ENCODE measurements at places on chromosomes 13 and 19.

GRCh38 chr19:38563475-38563874, 54.3 kb downstream of the MAP4K1 start:
- no peak for DNase-seq

GRCh38 chr19:17078920-17079709, 3.5 kb downstream of the MYO9B start:
- no peak for DNase-seq

- no peak for DNase-seq
Measured at GRCh38 chr13:42054798-42055499, 6.5 kb downstream of the DGKH start.

DNA sequence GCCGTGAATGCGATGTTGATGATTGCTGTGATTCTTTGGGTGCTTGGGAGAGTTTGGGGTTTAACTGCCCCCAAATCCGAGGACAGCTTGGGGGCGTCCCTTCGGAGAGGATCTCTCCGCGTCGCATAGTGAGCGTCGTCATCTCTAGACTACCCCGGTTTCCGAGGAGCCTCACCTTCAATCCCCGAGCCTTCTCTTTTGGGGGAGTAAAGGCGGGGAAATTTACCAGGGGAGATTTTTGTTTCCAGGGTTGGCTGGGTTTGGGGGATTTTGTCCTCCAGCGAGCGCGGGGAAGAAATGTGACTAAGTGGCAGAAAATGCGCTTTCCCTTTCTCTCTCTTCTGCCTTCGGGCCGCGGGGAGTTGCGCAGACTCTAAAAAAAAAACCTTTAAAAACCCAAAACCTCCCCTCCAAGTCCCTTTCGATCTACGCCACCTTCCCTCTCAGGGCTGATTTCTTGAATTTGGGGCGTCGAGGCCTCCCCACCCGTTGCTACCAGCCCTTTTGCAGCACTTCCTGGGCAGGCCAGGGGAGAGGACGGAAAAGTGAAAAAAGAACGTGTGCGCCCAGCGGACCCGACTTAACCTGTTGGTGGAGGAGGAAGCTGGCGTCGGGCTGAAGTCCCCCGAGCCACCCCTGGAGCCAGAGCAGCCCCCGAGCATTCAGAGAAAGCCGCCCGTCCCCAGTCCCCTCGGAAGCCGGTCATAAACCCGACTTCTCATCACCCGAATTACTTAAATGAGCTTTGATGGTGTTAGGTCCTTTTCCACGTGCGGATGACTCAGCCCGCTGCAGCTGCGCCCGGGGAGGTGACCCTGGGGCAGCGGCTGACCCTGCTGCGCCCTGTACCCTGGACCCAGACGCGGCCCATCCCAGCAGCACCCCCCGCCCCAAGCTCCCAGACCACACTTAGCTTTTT, 17.7 kb downstream of the NFIX start:
- peak; percentile 62 for DNase-seq

DNA sequence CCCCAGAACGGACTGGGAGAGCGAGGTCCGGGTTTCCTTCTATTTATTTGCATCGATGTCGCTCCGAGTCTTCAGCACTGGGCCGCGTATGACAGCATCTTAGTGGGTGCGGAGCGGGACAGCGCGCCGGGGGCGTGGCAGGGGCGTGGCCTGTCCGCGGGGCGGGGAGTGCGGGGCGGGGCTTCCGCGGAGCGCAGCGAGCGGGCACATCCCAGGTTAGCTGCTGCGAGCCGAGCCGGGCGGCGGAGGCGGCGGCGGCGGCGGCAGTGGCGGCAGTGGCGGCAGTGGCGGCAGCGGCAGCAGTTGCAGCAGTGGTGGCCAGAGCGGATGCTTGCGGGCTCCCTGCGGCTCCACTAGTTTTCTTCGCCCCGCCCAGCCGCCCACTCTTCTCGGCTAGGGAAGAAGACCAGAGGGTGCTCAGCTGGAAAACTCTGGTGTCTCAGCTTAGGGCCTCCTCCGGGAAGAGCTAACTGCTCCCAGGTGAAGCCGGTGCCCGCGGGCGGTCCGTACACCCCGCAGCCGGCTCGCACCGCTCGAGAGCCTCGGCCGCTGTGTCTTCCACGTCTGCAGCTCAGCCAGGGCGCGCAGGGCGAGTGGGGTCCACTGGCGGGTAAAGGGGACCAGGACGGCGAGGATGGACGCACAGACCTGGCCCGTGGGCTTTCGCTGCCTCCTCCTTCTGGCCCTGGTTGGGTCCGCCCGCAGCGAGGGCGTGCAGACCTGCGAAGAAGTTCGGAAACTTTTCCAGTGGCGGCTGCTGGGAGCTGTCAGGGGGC, at the start of gene GPC5:
TSS of gene GPC5 (plus strand) at position 209 of the 776 bp plus-strand sequence.
- peak; percentile 11 for DNase-seq

DNA sequence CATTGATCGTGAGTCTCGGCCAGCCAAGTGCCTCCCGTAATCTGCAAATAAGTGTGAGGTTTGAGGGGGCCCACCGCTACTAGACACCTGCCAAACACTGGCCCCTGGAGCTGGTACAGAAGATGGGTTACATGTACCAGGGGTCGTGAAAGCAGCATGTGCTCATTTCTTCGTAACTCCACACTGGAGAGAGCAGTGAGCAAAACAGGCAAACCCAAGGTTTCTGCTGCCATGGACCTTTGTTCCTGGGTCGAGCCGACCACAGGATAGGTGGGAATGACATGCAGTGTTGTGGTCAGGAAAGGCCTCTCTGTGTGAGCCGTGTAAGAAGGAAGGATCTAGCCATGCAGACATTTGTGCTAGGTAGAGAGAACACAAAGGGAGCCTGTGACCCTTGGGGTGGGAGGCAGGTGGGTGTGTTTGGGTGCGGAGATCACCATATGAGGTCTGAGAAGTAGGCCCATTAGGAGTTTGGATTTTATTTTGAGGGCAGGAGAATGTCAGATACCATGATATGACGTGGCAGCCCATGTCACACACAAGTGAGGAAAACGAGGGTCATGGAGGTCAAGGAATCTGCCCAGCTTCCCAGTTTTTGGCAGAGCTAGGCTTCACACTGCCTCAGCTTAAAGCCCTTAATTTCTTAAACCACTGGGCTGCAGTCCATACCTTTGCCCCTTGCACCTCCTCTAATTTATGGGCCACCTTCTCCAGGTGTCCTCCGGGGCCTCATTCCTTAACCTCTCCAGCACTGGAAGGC, 919 bp downstream of the GTF3A start:
- DNase-seq: no peak

- DNase-seq: no peak
Measured at GRCh38 chr13:98796191-98796590, 43.7 kb upstream of the SLC15A1 start.

DNA sequence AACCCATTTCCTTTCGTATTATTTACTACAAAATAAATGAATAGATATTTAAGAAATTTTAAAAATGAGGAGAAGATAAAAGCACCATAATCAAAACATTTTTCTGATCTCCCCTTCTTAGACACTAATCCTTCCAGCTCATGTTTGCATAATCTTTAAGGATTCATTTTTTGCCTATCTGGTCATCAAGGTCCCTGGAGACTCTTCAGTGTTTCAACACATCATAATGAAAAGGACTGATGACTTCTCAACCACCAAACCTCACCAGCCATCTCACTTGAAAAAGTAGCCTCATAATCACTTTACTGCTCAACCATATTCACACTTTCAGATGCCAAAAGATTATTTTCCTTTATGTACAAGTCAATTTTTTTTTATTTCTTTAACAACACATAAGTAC, 80.1 kb downstream of the DCLK1 start:
- DNase-seq: no peak

DNA sequence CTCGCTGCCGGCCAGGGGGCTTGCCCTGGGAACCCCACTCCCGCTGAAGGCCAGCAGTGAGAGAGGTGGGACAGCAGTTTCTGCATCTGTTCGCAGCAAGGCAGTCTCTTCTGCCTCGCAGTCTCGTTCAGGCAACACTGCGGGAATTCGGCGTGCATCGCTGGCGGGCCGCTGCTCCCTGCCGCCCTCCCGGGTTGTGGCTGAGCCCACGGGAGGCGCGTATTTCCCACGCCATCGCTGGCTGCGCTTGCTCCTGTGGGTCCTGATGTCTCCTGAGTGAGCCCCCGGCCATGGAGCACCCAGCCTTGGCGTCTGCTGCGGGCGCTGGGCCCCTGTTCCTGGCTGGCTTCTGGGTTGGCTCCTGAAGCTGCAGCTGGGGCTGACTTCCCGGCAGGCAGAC, 227.9 kb downstream of the TEX29 start:
- DNase-seq: no peak
